ENCODE measurements at places on chromosomes 4 and X.

DNA sequence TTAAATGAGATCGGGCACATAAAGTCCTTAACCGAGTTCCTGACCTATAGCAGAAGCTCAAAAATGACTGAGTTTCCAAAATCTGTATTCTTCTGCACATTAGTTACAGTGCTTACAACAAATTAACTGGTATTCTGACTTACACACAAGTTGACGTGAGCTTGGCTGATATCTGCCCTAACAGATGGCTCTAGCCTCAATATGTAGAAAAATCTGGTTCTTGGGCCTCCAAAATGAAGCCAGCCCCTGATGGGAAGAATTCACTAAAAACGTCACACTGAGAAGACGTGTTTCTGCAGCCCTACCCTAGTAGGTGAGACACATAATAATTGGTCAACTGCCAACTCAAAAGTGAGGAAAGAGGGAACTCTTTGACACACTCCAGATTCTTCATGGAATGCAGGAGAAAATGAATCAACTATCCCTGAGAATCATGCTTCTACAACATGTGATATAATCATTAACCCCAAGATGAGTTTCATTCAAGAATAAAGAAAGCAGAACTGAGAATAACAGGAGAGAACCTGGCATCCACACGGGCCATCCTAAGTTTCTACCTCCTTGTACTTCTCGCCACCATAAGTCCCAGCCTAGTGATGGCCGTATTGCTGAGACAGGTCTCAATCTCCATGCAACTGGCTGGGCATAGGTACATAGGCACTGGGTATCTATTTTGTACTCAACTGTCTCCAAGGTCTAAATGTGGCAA, 8.2 kb downstream of the STX18 start:
- no peak for DNase-seq

GRCh38 chr4:141599853-141600252, 36.5 kb upstream of the IL15 start:
- no peak for DNase-seq

DNA sequence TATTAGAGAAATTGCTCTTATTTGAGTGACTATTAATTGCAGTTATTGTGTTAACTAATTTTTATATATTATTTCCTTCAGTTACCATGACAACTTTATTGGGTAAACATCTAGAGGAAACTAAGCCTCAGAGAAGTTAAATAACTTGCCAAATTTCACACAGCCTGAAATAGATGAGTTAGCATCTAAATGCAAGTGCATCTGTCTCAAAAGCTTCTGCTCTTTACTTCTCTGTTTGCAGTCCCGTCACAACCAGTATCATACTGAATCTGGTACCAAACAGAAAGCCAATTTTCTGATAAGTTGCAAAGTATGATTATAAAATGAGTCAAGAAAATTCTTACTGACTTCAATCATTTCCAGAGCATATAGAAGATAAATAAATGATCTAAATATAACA, 1544.9 kb upstream of the PCDH7 start:
- DNase-seq = no peak

GRCh38 chr4:76569225-76569624, 134.2 kb downstream of the SHROOM3 start:
- no peak for DNase-seq

- DNase-seq = no peak
Measured at GRCh38 chr4:24513718-24514117, 70.6 kb downstream of the DHX15 start.

GRCh38 chrX:5683996-5684395, 544.7 kb downstream of the NLGN4X start:
- DNase-seq = no peak

DNA sequence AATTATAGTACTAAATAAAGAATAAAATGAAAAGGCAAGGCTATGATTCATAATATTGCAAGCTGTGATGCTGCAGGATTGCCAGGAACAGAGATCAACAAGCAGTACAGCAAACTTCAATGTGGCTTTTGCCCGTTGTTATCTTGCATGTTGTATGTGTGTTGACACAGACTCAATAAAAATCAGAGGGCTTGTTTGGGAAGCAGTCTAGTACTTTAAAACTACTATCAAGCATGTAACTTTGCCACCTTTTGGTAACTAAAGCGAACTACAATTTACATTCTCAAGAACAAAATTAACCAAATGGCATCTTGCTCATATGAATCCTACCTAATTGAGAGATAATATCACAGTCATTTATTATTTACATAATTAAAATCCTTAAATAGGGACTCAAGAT, 79.8 kb upstream of the GPM6A start:
- DNase-seq = no peak

DNA sequence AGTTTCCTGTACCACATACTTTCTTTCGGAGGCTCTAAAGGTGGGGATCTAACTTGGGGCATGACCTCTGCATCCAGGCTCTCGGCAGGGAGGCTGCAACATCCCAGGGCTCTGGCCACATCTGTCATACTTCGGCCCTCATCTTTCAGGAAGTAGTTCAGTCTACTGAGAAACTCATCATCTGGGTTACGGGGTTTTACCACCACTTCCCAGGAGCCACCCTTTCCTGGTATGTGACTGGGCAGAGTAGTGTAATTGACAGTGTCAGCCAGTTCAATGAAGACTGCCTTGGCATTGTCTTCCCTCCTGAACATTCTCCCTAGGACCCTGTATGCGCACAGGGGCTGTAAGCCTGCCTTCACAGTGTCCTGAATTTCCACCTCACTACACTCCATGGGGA, 2.8 kb downstream of the PNMA5 start:
- no peak for DNase-seq

DNA sequence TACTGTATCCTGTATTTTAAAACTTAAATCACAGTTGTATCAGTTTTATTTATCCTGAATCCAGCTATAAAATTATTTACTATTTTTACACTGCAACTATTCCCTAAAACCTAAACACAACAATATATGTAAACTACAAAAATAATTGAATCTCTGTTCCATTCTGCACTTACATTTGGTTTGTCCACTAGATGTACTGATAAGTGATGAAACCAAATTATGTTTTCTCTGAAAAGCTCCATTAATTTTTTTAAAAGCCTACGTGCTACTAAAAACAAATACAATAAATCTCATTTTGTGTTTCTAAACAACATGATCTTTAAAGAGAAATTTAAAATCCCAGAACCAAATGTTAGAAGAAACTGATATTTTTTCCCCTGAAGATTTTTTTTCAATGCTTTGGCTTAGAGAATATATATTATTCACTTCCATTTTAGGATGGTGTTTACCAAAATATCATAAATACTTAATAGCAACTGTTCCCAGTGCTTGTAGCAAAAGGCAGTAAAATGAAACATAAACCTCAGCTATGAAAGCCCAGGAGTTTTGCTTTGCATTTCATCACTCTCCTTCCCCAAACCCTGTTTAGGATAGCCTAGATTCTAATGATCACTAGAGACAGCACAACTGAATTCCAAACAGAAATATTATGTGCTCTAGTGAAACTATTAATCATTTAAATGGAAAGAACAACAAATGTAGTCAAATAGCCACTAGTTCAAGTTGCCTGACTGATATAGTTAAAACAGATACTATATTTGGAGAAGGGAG, 19.7 kb downstream of the ANTXR2 start:
- DNase-seq = no peak

GRCh38 chr4:7867701-7868435, 71.8 kb downstream of the AFAP1 start:
- DNase-seq = no peak

DNA sequence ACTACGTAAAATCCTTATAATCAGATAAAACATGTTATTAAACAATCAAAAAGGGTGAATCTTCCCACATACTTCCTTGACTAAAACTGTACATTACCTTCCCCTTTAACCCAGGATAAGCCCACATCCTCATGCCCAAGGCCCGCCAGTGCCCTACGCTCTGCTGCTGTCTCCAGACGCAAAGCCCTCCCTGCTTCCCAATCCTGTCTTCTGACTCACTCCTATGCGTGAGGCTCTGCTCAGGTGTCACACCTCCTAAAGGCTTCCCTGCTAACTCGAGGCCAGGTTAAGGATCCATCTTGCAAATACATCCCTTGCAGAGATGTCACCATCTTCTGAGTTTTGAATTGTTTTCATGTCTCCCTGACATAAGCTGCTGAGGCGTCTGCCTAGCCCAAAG, 61.6 kb downstream of the STX18 start:
- no peak for DNase-seq

DNA sequence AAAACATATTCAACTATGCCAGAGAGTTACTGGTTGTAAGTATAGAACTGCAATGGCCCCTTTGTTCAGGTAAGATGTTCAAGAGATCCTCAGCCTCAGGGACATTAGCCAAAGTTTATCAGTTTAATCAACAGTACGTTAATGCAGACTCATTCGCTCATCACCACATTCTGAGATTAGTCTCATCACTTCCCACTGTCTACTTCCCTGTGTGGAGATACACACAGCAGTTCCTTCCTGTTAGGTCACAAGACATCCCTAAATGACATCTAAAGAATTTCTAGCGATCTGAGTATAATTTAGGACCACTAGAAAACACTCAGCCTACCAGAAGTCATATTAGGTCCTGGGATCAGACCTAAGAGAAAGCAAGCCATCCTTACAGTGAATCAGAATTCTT, 10.4 kb downstream of the SLC10A7 start:
- no peak for DNase-seq

DNA sequence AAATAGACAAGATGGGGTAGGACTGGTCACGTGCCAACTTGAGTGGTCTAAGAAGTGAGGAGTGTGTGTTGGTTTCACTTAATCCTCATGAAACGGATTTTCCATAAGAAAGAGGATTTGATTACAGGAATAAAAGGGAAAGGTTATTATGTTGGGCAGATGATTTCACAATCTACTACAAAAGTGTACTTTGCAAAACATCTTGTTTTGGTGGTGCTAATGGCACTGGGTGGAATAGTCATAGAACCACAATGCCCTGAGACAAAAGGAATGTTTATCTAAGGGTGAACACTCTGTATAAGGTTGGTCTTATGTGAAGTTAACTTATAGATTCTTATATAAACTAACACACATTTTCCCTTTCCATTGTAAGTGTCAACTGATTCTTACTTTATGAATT, 45.6 kb downstream of the GLUD2 start:
- DNase-seq = no peak

GRCh38 chrX:101986586-101986985, 54.8 kb upstream of the ZMAT1 start:
- no peak for DNase-seq

DNA sequence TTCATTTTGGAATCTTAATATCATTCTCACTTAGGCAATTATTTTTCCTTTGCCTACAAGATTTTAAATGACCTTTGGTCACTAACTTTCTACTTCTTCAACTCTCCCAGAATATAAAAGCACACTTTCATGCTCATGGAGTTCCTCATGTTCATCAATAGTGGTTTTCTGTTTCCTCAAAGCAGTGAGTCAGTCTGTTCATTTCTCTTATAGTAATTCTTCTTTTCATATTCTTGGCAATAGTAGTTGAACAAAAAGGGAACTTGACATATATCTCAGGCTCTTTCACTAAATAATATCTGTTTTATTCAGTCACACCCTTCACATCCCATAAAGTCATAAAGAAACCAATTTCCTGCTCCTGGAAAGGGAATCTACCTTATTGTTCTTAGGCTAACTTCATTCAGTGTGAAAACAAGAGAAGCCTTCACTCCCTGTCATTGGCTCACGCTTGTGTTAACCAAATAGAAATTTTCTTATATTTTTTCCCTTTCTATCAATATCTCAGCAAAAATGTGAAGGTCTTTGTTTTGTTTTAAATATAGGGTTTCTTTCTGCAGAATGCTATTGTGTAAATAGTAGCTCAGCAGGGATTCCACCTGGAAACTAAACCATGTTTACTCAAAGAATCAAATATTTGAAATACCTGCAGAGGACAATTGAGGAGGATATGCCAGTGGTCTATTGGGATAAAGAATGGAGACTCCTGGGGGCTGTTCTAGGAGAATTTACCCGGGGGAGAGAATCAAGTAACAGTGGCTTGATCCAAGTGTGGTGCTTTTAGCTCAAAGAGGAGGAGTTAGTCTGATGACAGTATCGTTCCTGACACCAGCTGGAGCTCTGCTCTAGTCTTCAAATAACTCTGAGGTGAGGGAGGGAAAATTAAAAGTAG, 13.4 kb upstream of the TNIP3 start:
- no peak for DNase-seq

DNA sequence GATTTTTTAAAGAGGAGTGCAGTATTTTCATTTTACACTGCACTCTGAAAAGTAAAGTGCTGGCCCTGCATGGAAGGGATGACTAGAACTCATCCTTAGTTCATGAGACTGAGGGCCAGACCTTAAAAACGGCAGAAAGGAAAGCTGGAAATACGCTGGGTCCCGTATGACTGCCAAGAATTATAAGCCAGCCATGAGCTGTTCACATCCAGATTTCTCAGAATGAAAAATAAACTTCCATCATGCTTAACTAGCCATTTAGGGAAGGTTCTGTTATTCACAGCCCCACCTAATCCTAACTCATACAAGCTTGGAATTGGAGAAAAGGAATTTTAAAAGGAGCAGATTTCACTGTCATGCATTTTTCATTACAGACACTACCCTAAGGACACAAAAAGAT, 894.4 kb downstream of the FAT4 start:
- no peak for DNase-seq

DNA sequence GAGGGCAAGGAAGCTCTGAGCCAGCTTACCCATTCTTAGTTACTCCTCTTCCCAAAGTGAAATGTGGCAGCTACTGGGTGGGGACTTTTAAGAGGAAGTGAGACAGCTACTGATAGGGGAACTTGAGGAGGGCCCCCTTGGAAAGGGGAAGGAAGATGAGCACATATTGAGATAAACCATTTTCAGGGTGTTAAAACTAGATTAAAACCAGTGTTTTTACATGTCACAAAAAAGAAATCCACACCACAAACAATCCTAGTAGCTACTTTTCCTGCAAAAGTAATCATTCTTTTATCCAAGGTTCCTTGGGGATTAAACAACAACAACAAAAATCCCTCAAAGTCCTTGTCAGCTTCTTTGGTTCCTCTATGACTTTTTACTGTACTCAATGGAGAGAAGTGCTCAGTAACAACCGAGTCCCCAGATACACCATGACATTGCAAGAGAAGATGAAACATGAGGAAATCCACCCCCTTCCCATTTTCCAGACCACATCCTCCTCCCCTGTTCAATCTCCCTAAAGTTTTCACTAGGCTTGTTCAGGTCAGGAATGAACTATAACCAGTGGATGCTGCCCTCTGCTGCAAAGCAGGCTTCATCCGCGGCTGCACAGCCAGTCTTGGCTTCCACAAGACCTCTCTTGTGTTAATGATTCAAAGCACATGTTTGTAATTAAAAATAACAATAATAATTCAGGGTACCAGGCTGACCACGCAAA, 113.5 kb upstream of the TMEM164 start:
- DNase-seq = no peak

DNA sequence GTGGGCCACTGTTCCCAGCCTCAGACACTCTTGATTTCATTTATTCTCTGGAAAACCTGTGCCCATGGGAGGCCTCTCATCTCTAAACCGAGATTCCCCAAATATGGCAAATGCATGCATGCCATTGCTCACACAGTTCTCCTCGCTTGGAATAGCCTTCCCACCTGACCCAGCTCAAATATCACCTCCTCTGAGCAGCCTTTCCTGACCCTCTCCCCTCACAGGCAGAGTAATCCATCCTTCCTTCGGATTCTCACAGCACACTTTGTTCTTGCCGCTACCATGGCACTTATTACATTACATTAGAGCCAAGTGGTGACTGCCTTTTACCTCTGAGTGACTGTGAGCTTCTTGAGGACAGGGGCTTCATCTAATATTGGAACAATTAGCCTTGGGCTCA, 209.5 kb downstream of the HS6ST2 start:
- no peak for DNase-seq

Measured in 8988T (cell line).